ENCODE measurements at places on chromosomes 2 and 18.

DNA sequence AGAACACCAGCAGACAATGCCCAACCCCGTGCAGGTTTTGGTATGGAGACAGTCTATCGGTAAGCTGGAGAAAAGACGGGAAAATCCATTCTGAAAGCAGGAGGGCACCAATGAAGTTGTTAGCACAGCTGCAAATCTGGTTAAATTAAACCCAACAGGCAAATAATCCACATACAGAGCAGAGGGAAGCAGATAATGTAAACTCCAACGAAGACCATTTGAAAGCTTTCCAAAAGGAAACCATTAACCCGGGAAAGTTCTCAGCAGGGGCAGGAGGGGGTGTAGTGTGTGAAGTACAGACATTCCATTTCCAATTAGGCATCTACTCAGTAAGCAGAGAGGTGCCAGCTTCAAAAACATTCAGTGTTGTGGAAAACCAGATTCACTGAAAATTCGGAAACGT is 10.3 kb downstream of the EDAR start:
- DNase-seq, result no peak

- no peak for DNase-seq
Measured at GRCh38 chr2:127560201-127560930, 24.9 kb downstream of the MYO7B start.

DNA sequence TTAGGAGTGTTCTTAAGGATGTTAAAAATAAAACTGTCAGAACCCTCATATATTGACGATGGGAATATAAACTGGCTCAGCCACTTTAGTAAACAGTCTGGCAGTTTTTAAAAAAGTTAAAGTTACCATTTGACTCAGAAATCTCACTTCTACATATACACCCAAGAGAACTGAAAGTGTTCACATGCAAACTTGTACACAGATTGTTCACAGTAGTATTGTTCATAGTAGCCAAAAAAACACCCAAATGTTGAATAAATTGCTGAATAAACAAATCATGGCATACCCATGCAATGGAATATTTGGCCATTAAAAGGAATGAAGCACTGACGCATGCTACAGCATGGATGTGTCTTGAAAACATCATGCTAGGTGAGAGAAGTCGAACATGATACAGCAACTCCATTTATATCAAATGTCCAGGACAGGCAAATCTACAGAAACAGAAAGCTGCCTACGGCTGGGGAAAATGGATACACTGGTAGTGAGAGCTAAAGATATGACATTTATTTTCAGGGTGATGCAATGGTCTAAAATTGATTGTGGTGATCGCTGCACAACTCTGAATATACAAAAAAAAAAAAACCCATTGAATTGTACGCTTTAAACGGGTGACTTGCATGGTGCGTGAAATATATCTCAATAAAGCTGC is 10.1 kb downstream of the RPL31 start:
- DNase-seq, result no peak

DNA sequence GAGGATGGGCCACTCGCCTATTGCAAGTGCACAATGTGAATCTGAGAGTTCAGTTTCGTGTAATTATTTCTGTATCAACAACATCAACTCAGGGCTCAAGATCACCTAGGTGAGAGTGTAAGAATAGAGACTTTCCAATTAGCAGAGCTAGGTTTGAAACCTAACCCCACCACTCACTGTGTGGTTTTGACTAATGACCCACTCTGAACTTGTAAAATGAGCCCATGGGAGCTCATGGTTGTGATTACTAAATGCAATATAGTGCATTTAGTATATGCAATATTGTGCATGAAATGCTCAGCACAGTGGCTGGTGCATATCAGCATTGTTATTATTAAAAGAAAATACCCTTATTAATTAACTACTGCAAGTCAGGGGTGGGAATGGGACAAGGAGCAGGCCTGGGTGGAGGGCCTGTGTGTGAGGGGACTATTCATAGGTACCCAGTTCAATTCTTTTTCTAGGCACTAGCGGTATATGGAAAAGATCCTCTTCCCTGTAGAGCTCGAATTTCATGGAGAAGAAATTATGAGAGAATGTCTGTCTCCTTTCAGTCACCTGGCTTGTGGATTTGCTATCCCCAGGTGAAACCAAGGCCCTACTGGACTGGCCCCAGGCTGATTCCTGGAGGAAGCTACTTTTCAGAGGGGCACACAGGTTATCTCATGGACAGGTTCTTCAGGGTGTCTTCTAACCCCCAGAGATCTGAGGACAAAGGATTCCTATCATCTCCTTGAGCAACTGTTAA is 169.5 kb downstream of the GFPT1 start:
- no peak for DNase-seq

DNA sequence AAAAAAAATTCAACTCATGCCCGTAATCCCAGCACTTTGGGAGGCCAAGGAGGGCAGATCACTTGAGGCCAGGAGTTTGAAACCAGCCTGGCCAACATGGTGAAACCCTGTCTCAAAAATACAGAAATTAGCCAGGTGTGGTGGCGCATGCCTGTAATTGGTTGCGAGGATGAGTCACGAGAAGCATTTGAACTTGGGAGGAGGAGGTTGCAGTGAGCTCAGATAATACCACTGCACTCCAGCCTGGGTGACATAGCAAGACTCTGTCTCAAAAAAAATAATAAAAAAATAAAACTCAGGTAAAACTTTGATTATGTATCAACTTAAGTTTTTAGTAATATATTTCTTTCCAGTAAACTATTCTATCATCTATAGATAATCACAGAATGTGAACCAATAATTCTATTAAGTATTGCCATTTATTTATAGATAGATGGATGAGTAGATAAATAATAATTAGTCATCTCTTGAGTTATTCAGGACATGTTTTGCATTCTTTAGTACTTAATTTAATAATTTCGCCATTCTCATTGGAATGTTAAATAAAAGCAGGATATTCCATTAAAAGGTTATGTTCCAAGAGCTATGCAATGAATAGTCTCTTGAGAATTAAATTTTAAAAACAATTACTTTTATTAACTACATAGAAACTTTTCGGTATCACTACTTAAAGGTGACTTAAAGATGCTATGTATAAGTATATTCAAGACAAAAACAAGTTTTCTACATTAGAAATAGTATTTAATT is 48.7 kb downstream of the WDPCP start:
- no peak for DNase-seq

DNA sequence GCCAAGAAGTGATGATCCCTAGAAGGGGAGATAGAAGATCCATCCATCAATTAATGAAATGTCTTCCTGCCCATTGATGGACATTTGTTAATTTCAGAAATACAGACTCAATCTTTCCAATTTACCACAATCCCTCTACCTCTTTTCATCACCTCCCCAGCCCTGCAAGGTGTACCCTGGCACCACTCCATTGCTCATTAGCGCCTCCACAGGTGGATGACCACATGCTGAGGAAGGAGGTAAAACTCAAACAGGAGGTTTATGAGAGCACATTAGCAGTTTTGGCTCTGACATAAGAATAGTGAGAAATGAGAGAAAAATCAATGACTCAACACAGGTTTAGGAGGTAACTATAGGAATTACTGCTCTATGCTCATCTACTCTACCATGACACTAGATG is 208.0 kb downstream of the C1D start:
- no peak for DNase-seq

GRCh38 chr2:140354544-140354943 is 1574.4 kb upstream of the NXPH2 start:
- DNase-seq, result no peak

DNA sequence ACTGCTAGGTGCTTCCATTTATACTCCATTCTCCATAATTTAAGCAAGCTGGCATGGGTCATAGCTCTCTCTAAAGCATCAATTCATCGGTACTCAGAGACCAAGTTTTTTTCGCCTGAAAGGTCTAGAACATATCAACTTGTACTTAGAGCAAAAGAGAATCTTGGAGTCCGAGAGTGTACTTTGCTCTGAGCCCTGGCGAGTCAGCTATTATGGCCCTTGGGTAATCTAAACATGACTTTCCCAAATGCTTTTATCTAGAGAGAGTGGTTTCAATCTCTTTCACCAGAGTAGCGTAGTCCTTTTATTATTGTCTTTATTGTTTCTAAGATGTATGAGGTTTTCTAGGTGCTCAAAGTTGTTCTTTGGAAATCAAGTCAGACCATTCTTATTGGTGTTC is 34.4 kb downstream of the MAIP1 start:
- DNase-seq, result no peak

GRCh38 chr2:953975-954686 is 3.5 kb downstream of the SNTG2 start:
- DNase-seq, result no peak

DNA sequence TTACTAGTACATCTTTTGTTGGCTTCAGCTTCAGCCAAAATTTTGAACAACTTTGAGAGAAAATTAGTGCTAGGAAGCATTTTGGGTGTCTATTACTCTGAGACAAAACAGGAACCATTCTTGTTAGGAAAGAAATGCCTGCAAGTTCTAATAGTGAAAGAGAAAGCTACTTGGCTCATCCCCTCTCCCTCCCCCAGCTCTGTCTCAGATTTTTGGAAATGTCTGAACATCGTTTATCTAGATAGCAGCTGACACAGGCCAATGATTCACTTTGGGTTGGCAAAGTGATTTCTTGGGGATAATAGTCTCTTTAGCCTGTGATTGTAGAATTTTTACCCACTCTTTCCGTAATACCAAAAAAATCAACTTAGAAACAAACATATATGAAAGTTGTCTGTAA is 42.3 kb upstream of the PTPRM start:
- no peak for DNase-seq

DNA sequence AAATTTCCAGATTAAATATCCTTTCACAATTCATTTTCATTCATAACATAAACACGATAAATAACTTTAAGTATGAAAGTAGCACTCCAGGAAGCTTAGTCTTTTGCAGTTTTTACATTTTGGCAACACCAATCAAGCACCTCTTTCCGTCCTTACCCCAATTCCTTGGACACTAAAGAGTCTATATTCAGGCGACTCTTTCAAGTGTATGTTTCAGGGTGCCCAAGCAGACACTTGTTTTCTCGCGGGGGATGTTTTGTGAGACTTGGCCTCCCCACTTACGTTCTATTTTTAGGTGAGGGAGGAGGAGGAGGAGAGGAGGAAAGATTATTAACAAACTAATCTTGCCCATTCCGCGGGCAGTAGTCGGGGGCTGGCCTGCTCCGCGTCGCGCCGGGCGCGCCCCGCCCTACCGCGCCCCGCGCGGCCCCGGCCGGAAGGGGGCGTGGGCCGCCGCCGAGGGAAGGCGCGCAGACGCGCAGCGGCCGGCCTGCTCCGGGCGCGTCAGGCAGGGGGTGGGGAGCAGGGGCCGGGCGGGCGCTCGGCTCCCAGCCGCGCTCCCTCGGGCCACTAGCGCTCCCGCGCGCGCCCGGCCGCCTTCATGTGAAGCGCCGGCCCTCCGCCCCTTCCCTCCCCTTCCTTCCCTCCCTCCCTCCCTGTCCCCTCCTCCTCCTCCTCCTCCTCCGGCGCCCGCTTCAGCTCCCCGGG is at the start of gene ITPRID2:
Gene ITPRID2 (plus strand): TSS at position 473 of the 708 bp plus-strand sequence. CDS start 337 bp downstream, outside the sequence.
- DNase-seq, result peak; percentile 48

- no peak for DNase-seq
Measured at GRCh38 chr2:96538487-96539214, 2.1 kb downstream of the ARID5A start.

DNA sequence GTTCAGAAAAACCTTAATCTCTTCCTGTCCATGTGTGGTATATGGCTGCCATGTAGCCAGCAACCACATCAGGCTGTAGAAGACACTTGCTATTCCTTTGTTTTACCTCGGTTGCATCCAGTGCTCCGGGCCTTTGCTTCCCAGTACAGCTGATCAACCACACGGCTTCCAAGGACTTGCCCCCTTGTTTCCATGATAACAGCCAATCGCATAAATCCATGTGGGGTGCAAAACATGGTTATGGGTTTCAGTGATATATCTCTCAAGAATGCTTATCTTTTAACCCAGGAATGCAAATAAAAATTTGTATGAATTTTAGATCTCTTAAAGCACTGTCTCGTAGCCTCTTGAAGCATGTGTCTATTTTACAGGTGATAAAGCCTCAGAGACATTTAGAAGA is 118.3 kb downstream of the MGAT5 start:
- DNase-seq, result peak; percentile 14

- DNase-seq, result no peak
Measured at GRCh38 chr18:38972571-38972970, 1407.0 kb upstream of the CELF4 start.

- DNase-seq, result no peak
Measured at GRCh38 chr18:48105317-48105716, 174.9 kb upstream of the SMAD2 start.

GRCh38 chr18:62325806-62326645 is 916 bp downstream of the TNFRSF11A start:
- no peak for DNase-seq

DNA sequence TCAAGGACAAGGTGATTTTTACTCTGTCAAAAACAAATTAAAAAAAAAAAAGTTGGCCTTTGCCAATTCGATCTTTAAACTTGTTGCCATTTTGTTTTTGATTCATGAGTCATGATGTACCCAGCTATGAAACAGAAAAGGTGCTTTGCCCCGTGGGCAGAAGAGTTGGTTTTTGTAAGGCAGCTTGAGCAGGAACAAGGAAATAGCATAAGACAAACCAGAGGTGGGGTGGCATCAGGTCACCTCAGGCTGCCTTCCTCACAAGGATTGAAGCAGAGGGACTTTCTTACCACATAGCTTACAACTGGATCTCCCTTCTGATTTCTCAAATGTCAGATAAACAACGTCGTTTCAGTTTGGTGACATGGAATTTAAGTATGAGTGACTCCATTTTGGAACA is 123.8 kb downstream of the ARL4C start:
- no peak for DNase-seq

GRCh38 chr18:8188184-8188583 is 421.1 kb upstream of the RAB12 start:
- no peak for DNase-seq

GRCh38 chr2:68800027-68800401 is 65.4 kb downstream of the ARHGAP25 start:
- no peak for DNase-seq

GRCh38 chr2:204401114-204401513 is 144.2 kb upstream of the PARD3B start:
- no peak for DNase-seq

- DNase-seq, result no peak
Measured at GRCh38 chr18:39494211-39494896, 1928.8 kb upstream of the CELF4 start.

- no peak for DNase-seq
Measured at GRCh38 chr2:24643051-24643450, 150.1 kb downstream of the PTRHD1 start.

DNA sequence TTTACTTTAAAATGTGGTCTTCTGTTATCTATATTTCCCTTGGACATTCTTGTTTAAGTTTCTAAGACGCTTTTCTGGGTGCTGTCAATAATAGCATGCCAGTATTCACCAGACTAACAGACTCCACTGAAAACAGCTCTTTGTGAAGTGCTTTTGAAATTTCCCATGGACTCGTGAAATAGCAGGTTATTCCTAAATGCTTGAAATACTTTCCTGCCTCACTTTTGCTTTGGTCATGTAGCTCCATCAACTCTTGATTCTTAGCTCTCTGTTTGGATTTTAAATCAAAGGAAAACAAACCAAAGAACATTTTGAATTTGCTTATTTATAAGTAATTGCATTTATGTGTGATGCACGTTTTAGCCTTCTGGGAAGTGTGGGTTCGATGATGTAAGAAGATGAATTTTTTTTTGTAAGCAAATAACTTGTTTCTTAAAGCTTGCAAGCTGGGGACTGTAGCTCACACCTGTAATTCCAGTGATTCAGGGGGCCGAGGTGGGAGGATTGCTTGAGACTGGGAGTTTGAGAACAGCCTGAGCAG is 147.8 kb downstream of the WDSUB1 start:
- DNase-seq, result no peak

GRCh38 chr2:19301706-19302105 is 56.7 kb downstream of the OSR1 start:
- DNase-seq, result no peak
